ENCODE measurements at places on chromosomes 4 and X.

GRCh38 chr4:97507587-97508245 is 635.6 kb downstream of the STPG2 start:
- no peak overlapping the region for H3K27ac ChIP-seq
- H3K4me3 ChIP-seq, result no peak overlapping the region
- no peaks in the 10 kb centered on the region for H3K4me1 ChIP-seq
- no peak for DNase-seq
- H3K27me3 ChIP-seq, result no peaks in the 10 kb centered on the region
- H3K36me3 ChIP-seq, result no peaks in the 10 kb centered on the region

DNA sequence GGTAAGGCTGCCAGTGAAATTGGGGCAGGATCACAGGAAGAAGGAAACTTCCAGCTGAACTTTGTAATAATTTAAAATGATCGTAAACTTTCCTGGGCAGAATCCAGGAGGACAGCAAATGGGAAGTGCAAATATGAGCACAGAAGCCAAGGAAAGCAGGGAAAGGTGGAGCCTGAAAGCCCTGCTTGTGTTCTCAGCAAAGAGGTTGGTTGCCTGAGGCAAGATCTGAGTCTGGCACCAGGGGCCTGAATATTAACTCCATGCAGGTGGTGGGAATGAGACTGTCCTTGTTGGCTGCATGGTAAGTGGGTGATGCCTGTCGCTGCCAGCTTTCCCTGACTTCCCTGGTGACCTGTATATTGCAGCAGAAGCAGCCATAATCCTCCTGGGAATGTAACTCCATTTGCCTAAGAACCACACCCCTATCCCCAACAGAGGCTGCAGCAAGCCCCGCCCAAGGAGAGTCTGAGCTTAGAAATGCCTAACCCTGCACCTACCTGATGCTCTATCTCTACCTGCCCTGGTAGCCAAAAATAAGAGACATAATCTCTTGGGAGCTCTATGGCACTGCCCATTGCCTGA is 132.0 kb upstream of the HDX start:
- H3K4me1 ChIP-seq, result no peaks in the 10 kb centered on the region
- H3K27me3 ChIP-seq, result no peaks in the 10 kb centered on the region
- no peak overlapping the region for H3K27ac ChIP-seq
- no peak for DNase-seq
- H3K4me3 ChIP-seq, result no peak overlapping the region
- H3K36me3 ChIP-seq, result no peaks in the 10 kb centered on the region

- H3K27ac ChIP-seq, result no peak overlapping the region
- H3K4me1 ChIP-seq, result no peaks in the 10 kb centered on the region
- no peaks in the 10 kb centered on the region for H3K36me3 ChIP-seq
- no peak overlapping the region for H3K4me3 ChIP-seq
- H3K27me3 ChIP-seq, result no peaks in the 10 kb centered on the region
Observed at GRCh38 chrX:145821291-145821897, 3.8 kb downstream of the SLITRK2 start.

DNA sequence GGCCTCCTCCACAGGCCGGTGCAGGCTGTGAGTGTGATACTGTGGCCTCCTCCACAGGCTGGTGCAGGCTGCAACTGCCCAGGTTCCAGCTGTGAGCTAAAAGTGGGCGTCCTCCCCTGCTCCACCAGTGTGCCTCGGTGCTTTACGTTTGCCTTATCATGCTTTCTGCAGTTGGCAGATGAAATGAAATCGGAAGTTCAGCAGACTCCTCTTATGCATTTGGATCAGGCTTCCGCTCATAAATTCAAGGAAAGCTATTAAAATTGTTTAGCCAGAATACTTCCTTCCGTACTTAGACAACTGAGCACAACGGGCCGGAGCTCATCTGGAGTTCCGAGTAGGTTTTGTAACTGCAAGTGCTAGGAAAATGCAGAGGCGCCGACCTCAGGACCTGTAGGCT is 12.0 kb downstream of the CYP4V2 start:
- DNase-seq, result no peak
- H3K27me3 ChIP-seq, result no peaks in the 10 kb centered on the region
- no peak overlapping the region for H3K4me3 ChIP-seq
- H3K4me1 ChIP-seq, result no peaks in the 10 kb centered on the region

- H3K27ac ChIP-seq, result no peak overlapping the region
- no peak overlapping the region for H3K4me3 ChIP-seq
- DNase-seq, result no peak
- H3K27me3 ChIP-seq, result no peaks in the 10 kb centered on the region
- no peaks in the 10 kb centered on the region for H3K4me1 ChIP-seq
Observed at GRCh38 chr4:90641861-90642599, 514.8 kb downstream of the CCSER1 start.

GRCh38 chrX:120260369-120260768 is 9.8 kb downstream of the ZBTB33 start:
- peaks cover under 1% of the 10 kb centered on the region for H3K36me3 ChIP-seq
- no peak overlapping the region for H3K27ac ChIP-seq
- no peaks in the 10 kb centered on the region for H3K27me3 ChIP-seq
- no peaks in the 10 kb centered on the region for H3K4me1 ChIP-seq

DNA sequence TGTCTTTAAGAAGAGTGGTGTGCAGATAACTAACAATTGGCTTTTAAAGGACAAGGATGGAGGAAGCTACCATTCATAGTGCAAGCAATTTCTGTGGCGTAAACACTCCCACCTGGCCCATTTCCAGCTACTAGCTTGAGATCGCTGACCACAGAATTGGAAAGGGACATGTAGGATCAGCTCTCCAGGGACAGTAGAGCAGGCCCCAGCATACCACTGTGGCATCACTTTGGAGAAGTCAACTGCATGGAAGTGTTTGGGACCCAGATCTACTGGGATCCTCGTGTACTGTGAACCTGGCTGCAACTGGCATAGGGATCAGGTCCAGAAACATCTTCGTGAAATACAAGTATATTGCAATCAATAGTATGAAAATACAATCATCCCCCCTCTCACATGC is 515.0 kb downstream of the INPP4B start:
- H3K27ac ChIP-seq, result no peak overlapping the region
- H3K4me1 ChIP-seq, result peaks cover 9% of the 10 kb centered on the region
- H3K27me3 ChIP-seq, result no peaks in the 10 kb centered on the region
- no peaks in the 10 kb centered on the region for H3K36me3 ChIP-seq
- H3K4me3 ChIP-seq, result no peak overlapping the region

GRCh38 chrX:139936259-139936658 is 3.4 kb upstream of the ATP11C start:
- peaks cover 2% of the 10 kb centered on the region for H3K4me1 ChIP-seq
- H3K36me3 ChIP-seq, result no peaks in the 10 kb centered on the region

- H3K27ac ChIP-seq, result no peak overlapping the region
- H3K4me3 ChIP-seq, result no peak overlapping the region
- DNase-seq, result no peak
- no peaks in the 10 kb centered on the region for H3K4me1 ChIP-seq
- no peaks in the 10 kb centered on the region for H3K27me3 ChIP-seq
- H3K36me3 ChIP-seq, result no peaks in the 10 kb centered on the region
Observed at GRCh38 chr4:5760246-5760645, 49.2 kb downstream of the EVC start.

GRCh38 chrX:48802089-48802904 is 430 bp downstream of the HDAC6 start:
- peak overlapping the region; percentile 85 for H3K4me3 ChIP-seq
- peak overlapping the region; percentile 88 for H3K27ac ChIP-seq
- no peaks in the 10 kb centered on the region for H3K27me3 ChIP-seq
- H3K4me1 ChIP-seq, result no peaks in the 10 kb centered on the region

DNA sequence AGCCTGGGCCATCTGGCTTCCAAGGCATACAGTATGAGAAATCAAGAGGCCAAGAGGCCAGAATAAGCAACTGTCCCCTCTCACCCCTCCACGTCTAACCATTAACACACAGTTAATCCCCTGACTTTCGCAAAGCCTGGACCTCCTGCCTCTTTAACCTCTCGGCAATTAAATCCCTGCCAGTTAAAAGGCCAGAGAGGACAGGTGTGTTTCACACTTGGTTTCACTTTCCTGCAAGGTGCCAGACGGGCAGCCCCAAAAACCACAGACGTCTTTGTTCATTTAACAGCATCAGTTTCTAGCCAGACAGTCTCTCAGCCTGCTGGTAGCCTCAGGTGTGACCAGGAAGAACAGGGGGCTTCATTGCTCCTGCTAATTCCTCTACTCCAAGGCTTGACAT is 91.1 kb upstream of the KIT start:
- H3K36me3 ChIP-seq, result no peaks in the 10 kb centered on the region
- H3K27ac ChIP-seq, result no peak overlapping the region
- no peaks in the 10 kb centered on the region for H3K27me3 ChIP-seq
- peaks cover 3% of the 10 kb centered on the region for H3K4me1 ChIP-seq
- no peak for DNase-seq

DNA sequence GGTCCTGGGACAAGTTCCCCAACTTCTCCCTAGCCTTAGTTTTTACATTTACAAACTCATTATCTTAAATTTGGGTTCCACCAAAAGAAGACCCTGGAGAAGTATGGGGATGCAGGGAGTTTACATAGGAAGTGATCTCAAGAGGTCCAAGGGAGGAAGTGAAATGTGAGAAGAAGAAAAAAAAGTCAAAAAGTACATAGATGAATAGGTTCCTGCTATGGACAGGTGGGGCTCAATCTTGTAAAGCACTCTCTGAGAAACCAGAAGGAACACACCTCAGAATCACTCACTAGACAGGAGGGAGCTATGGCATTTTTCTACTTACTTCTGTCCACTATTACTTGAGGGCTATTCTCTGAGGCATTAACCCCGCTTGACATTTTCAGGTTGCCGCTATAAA is 56.6 kb downstream of the ARHGAP6 start:
- H3K36me3 ChIP-seq, result no peaks in the 10 kb centered on the region
- no peak overlapping the region for H3K4me3 ChIP-seq
- H3K27ac ChIP-seq, result no peak overlapping the region

- no peak for DNase-seq
Observed at GRCh38 chr4:8294036-8294435, 24.5 kb downstream of the HTRA3 start.

- no peak for DNase-seq
- H3K27me3 ChIP-seq, result no peaks in the 10 kb centered on the region
- peaks cover 8% of the 10 kb centered on the region for H3K4me1 ChIP-seq
- H3K27ac ChIP-seq, result no peak overlapping the region
Observed at GRCh38 chr4:118682928-118683327, 2.3 kb upstream of the METTL14 start.

DNA sequence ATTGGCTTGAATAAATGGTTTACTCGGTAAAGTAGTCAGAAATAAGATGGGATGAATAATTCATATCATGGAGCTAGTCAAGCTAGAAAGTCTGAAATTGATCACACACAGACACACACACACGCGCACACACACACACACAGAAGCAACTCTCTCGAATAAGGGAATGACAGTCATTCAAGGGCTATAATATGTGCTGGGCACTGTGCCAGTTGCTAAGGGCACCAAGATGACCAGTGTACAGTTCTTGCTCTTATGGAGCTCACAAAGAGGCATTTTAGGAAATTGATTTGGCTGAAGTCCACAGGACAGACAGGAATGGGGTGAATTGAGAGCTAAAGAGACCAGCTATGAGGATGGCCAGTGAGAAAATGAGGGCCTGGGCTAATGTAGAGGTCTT is 34.2 kb upstream of the SH3D19 start:
- H3K36me3 ChIP-seq, result no peaks in the 10 kb centered on the region
- no peak for DNase-seq
- H3K4me1 ChIP-seq, result no peaks in the 10 kb centered on the region

- H3K4me3 ChIP-seq, result no peak overlapping the region
- H3K27ac ChIP-seq, result no peak overlapping the region
- H3K27me3 ChIP-seq, result peaks cover 9% of the 10 kb centered on the region
- H3K4me1 ChIP-seq, result no peaks in the 10 kb centered on the region
- no peak for DNase-seq
- no peaks in the 10 kb centered on the region for H3K36me3 ChIP-seq
Observed at GRCh38 chr4:133154725-133155124, 5.6 kb downstream of the PCDH10 start.

DNA sequence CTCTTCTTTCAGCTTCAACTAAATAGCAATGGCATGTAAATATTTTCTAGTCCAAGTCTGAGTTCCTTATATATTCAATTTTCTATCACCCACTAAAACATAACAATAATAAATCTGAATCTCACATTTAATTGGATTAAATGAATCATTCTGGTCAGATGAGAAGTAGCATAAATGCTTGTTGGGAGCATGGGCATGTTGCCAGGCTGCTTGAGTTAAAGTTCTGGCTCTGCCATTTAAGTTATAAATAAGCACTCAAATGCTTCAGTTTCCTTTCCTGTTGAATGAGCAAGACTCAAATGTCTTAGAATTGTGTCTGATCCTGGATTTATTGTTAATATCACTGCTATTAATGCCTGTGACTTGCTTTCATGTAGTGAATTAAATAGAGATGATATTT is 496.3 kb downstream of the STPG2 start:
- no peaks in the 10 kb centered on the region for H3K27me3 ChIP-seq
- H3K27ac ChIP-seq, result no peak overlapping the region
- H3K4me1 ChIP-seq, result no peaks in the 10 kb centered on the region

- DNase-seq, result no peak
- no peaks in the 10 kb centered on the region for H3K27me3 ChIP-seq
- H3K36me3 ChIP-seq, result no peaks in the 10 kb centered on the region
- H3K27ac ChIP-seq, result no peak overlapping the region
- H3K4me3 ChIP-seq, result no peak overlapping the region
Observed at GRCh38 chr4:126890383-126890782, 742.4 kb upstream of the INTU start.

DNA sequence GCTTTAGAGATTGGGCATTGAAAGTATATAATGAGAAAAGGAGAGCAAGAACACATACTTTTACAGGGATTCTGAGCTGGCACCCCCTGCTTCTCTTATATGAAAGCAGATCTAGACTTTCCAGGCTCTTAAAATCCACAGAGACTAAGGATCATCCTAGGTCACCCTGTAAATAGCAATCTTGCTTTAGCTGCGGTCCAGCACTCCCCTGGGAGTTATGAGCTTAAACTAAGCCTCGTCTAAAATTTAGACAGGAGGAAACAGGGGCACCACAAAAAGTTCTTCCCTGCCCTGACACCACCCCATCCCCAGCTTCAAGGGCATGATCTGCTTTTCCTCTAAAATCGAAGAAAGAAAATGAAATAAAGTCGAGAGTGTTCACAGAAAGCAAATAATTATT is 143.3 kb upstream of the KCNIP4 start:
- no peaks in the 10 kb centered on the region for H3K36me3 ChIP-seq
- H3K27me3 ChIP-seq, result no peaks in the 10 kb centered on the region
- no peaks in the 10 kb centered on the region for H3K4me1 ChIP-seq
- no peak overlapping the region for H3K27ac ChIP-seq
- no peak for DNase-seq
- H3K4me3 ChIP-seq, result no peak overlapping the region

All from effector memory CD4-positive, alpha-beta T cell (primary cell).